Cerebellar nuclear complex (tissue), 1 donor: ENCODE measurements at places on chromosomes 5 and 9.

DNA sequence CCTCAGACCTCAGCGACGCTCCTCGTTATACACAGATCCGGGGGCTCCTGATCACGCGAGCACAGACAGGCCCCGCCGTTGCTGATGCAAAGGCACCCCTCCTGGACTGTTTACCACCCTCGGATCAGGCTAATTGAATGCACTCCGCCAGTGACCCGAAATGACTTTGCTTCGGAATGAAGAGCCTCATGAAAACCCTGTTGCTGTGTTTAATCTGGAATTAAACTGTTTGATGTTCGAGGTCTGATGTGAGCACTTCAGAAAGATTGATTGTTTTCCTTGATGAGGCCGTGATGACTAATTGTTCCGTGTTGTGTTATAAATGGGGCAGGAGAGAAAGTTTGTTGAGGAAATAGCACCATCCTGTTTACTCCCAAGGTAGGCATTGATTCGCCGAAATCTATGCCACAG is 190.5 kb upstream of the PPP1R26 start:
- no peak for DNase-seq

DNA sequence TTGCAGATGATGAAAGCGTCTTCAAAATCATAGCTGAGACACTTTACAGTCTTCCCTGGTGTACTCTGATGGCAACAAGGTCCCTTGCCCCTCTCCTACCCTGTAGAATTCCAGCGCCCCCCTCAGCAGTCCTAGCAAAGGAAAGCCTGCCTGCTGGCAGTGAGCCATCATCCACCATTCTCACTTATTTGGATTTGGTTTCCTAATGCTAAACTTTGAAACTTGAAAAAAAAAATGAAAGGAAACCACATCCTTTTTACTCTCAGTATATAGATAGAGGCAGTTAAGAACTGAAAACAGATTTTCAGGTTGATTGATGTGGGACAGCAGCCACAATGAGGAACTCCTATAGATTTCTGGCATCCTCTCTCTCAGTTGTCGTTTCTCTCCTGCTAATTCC is at the start of gene GZMA:
GZMA (plus strand) TSS at position 299 of the 400 bp plus-strand sequence; CDS start at position 336, 37 bp downstream.
- DNase-seq: no peak

GRCh38 chr9:34123682-34124081 is 2.8 kb downstream of the DCAF12 start:
- DNase-seq: no peak

- DNase-seq: no peak
These were observed 170.8 kb downstream of the EDIL3 start for GRCh38 chr5:84213861-84214260.

GRCh38 chr5:167643631-167644280 is 647.7 kb upstream of the WWC1 start:
- DNase-seq: no peak

- no peak for DNase-seq
These were observed 214.2 kb downstream of the TMEM232 start for GRCh38 chr5:110512266-110512665.

DNA sequence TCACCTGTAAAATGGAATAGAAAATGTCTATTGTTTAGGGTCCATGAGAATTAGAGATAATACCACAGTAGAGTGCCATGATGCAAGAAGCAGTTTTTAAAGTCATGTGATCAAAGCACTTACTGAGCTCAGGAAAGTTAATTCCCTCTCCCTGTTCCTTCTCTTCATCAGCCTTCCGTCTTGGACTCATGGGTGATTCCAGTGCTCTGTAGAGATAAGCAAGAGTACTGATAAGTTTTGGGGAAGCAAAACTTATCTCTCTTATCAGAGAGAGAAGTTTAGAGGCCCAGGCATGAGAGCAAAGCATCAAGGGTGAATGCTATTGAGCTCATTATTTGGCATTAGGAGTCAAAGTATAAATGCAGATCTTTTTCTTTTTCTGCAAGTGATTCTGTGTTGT is 410.1 kb downstream of the AGTPBP1 start:
- DNase-seq: no peak

DNA sequence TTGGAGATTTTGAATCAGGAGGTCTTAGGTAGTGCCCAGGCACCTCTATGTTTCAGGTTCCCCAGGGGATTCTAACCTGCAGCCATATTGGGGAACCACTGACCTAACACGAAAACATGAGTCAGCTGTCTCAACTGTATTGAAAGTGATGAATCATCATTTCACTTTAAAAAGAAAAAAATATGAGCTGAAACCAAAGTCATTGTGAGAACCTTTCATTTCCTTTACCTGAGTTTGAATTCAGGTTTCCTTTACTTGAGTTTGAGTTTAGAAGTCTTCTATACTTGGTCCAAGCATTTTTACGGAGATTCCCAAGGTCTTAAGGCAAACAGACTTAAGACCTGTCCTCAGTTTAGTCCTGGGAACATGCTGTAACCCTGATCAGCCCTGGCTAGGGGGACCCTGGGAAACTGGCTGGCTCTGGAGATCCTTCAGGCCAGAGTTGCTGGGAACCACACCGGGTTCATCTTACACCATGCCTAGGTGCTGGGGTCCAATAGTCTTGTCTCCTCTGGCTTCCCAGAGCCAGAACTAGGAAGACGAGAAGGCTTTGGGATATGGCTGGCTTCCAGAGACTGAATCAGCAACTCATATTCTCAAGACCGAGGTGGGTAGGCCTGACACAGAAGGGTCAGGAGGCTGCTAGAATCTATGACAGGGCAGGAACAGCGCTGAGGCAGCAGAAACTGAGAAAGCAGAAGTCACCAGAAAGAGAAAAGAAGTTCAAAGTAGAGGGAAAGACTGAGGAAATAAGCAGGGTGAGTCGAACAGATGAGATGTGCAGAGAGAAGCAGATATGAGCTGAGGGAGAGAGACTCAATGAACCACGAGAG is 16.4 kb upstream of the PDCD1LG2 start:
- DNase-seq: no peak

DNA sequence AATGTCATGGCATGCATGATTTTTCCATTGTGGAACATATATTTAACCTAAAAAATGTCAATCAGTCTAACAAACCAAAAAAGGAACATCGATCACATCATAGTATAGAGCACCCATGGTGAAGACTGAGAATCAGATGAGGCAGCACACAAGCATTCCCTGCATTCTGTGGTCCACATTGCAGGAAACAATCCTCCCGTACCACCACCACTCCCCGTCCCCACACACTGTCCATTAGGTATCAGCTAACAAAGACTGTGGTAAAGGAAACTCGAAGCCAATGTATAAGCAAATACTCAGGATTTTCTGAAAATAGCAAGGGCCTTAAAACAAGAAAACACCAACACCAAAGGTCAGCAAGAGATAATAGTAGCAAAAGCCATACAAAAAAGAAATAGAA is 1104.4 kb upstream of the SEMA6A start:
- no peak for DNase-seq

GRCh38 chr5:141875795-141876627 is 2.2 kb downstream of the PCDH1 start:
- no peak for DNase-seq

GRCh38 chr5:116504593-116505166 is 69.9 kb downstream of the SEMA6A start:
- DNase-seq: no peak

GRCh38 chr9:121673576-121673975 is 22.1 kb downstream of the DAB2IP start:
- no peak for DNase-seq

DNA sequence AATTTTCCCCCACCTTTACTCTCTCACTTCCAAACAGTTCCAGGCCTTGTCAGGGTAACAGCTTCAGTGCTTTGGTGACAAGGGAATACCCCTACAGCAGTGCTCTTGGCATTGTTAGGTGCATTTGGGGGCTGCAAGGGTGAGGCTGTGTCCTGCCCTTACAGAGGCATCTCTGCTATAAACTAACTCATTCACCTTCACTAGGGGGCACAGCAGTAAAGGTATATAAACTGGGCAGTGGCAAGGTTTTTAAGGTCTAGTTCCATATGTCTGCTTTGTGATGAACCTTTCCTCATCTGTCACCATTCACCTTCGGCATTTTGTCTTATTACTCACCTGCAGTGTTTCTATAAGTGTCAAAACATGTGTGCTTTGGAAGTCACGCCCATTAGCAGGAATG is 79.1 kb upstream of the GPR151 start:
- no peak for DNase-seq

GRCh38 chr5:29197631-29198454 is 1995.6 kb upstream of the CDH6 start:
- DNase-seq: no peak

DNA sequence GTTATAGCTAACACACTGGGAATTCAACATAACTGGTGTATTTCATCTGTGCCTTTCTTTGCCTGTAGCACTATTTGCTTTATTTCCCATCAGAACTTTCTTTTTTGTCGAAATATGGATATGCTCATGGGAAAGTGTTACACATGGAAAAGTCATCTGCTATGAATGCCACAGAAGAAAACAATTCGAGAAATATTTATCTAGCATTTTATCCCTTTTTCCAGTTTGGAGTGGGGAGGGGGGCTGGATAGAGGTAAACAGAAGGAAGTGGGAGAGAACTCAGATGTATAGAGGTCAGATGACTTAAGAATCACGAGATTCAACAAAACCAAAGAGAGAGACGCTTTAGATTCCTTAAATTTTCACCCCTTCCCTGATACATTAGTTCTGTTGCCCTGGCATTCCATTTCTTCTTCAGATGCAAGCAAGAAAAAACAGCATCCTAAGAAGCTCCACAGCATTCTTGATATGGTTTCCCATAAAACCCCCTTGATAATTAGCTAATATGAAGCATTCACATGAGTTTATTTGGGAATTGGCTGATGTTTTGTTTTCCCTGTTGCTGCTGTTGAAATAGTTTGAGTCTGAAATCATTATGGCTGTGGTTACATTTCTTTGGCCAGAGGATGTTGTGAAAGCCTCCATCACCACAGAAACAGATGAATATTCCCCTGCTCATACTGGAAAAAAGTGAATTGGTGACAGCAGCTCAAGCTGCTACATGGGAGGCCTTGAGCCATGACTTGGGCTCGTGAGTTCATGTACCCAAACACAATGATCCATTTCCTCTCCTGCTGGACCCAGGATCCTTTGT is 335.8 kb upstream of the DAB2 start:
- no peak for DNase-seq

- no peak for DNase-seq
These were observed 39.5 kb upstream of the ADAMTS16 start for GRCh38 chr5:5100635-5101034.

DNA sequence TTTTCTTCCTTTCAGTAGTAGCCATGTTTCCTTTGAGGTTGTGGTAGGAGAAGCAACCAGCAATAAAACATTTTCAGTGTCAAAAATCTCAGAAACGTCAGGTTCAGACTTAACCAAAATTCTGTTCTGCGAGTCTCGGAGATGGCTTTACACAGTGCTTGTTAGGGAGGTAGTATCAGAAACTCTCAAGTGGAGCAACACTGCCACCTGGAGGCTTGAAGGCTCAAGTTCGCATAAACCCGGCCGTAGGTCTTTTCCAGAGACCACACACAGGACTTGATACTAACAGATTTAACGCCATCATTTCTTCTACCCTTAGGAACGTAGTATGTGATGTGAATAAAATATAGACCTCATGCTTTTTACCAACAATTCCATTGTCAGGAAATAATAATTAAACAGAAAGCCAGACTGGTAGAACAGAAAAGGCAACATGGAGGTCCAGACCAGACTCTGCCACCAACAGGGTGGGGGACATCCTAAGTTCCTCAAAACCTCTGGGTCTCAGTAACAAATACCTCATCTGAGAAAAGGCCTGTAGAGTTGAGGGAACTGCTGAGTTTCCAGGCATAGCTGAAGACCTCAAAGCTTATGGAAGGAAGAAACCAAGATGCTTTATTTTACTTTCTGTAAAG is 8.5 kb downstream of the PTGER4 start:
- DNase-seq: peak; percentile 27

- no peak for DNase-seq
These were observed 842 bp upstream of the ANGPTL2 start for GRCh38 chr9:127123064-127123890.
